ENCODE measurements at places on chromosomes 11 and 22.

DNA sequence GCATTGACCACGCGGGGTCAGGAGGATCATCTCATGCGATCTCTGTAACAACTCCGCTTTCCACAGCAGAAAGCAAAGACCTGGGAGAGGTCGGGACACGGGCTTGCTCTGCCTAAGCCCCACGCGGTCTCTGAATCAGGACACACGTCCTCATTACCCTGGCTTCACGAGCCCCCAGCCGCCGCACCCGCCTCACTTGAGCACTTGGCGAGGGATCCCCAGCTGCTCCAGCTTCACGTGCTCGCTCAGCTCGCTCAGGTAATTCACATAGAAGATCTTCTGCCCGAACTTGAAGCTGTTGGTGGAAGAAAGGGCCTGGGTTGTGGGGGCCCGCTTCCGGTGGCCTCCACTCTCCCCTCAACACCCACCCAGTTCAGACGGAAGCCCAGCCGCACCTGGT lies 19.6 kb downstream of the ARHGAP1 start:
- no peak for DNase-seq

DNA sequence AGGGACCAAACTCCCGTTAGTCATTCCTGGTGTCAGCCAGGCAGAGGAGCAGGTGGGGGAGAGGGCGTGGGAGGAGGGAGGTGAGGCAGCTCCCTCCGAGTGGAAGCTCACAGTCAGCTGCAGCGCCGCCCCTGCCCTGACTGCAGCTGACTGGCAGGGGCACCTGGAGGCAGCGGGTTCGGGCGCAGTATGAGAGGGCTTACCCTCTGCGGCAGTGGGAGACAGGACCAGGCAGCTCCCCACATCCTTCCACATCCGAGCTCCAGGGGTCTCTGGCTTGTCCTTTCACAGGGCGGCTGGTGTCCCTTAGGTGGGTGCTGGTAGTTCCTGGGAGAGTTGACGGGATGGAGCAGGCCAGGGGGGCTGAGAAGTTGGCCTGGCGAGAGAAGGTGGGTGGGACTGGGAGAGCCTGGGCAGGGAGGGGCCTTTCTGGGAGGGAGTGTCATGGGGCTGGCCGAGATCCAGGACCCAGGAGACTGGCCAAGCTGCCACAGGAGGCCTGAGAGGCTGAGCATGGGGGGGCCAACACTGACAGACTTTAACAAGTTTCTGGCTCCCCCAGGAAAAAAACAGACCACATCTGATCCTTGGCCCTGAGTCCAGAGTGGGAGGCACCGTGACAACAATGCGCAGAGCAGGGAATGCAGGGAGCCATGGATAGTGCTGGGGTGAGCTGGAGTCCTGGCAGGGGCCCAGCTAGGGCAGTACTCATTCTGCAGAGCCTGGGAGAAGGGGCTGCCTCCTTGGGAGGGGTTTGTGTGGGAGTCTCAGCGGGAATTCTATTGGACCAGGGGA lies 4.9 kb downstream of the ADORA2A start:
- peak; percentile 36 for DNase-seq

- DNase-seq, result no peak
These were observed 19.7 kb downstream of the MYO7A start for GRCh38 chr11:77147668-77148321.

DNA sequence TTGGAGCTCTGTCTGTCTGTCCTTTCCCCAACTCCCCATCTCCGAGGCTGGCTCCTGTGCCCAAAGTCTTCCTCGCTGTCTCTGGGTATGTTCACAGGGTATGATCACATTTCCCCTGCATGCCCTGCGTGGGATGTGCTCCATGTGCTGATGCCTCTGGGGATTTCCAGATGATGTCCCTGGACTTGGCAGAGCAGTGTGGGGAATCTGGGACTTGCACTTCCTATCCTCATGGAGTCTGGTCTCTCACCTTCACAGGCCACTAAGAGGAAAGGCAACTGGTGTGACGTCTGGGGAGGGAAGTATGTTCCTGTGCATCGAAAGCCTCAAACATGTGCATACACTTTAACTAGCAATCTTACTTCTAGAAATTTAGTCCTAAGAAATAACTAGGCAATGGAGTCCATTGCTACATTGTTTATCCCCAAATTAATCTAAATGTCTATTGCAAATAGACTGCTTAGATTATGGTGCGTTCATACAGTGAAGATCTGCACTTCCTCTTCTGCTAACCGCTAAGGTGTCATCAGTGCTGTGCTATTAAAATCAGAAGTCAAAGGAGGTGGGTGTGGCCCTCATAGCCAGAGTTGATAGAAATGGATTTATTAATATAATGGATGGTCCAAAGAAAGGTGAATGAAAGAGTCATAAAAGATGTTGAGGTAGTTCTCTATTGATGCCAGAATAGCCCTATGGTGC lies 20.8 kb downstream of the TIMP3 start:
- DNase-seq, result no peak

- no peak for DNase-seq
These were observed 19.7 kb downstream of the RAB39A start for GRCh38 chr11:107947904-107948303.

DNA sequence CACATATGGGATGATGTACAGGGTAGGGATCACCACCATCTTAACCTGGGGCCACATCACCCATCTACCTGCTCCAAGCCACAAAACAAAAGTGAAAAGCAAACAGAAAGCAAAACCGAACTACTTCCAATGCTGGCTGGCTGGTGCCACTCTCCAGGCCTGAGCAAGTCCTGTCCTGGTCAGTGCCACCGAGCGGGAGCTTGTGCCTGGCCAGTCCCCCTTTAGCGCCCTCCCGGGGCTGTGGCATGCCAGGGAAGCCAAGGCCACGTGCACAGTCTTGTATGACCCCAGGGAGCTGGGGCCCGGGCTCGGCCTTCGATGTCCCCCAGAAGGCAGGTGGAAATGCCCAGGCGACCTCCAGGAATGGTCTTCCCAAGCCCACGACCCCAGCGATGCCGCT lies 17.9 kb upstream of the NAP1L4 start:
- DNase-seq, result no peak

GRCh38 chr11:41245184-41245583 lies 214.3 kb downstream of the LRRC4C start:
- DNase-seq, result no peak

- DNase-seq, result no peak
These were observed 76.2 kb upstream of the CADM1 start for GRCh38 chr11:115580416-115580815.

- DNase-seq, result no peak
These were observed 12.2 kb downstream of the CTTN start for GRCh38 chr11:70410276-70411205.

DNA sequence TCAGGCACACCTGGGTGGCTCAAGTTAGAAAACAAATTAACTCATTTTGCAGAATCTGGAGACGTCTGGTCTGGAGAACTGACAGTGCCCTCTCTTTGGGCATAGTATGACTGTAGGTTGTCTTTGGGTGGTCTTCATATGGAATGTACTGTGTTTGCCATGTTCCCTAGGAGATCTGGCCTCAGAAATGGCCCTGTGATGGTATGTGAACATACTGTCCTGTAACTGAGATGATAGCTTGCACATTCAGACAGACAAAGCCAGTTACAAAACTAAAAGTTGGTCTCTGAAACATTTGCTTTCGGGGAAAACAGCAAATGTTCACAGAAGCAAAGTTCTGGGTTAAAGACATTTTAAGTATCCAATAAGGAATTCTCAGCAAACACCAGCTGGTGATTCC lies 29.7 kb downstream of the CD44 start:
- DNase-seq, result no peak

- no peak for DNase-seq
These were observed 32.1 kb downstream of the GDPD5 start for GRCh38 chr11:75493626-75494025.

DNA sequence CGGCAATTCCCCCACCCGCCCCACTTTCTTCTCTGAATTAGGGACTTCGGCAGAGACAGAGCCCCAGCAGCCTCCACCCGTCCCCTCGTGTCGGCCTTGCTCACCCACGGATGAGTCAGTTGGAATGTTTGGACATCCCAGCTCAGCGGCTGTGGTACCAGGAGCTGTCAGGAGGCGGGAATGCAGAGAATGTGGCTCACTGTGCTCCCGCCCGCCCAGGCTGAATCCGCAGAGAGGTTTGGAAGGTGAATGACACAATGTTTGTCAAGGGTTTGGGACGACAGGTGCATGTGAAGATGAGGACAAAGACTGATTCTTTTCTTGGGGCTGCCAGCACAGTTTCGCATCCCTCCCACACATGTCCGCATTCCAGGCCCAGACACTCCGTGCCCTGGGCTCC lies 39.6 kb downstream of the LIF start:
- peak; percentile 95 for DNase-seq

GRCh38 chr22:50674606-50675552 lies 2.3 kb downstream of the SHANK3 start:
- peak; percentile 13 for DNase-seq

DNA sequence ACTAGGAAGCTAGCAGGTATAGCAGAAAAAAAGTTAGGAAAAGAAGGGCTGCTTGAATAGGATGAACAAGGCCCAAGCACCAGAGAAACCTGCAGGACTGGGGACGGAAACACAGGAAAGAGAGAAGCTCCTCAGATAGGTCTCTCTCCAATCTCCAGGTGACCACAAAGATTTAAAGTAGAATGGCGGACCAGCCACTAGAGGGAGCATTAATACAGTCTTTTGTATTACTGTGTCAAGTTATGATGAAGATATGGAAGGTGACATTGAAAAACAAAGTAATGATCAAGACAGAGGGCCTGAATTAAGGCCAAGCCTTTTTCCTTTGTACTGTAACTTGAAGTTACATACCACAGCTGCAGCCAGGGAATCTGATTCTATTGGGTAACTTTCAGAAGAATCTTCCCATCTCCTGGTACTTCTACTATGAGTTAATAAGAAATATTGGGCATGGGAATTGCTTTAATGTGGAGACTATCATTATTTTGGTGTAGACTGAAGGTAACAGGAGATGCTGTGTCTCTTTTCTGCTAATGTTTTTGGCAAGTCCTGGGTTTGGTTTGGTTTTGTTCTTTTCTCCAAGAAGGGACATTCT lies 33.8 kb downstream of the OR2AG2 start:
- peak; percentile 30 for DNase-seq

DNA sequence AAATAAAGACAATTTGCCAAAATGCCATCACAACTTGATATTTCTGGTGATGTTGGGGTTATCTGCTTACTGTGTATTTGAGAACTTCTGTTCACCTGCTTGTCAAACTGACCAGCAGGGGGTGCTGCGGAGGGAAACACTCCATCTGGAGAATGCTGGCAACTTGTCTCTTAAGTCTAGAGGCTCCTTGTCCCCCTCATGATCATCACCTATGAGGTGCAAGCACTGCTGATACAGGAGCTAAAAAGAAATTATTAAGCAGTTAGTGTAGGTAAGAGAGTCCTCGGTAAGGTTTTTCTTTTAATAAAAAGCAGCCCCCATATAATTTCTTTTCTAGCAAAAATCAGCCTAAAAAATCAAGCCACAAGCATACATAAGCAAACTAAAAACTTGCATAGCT lies 32.7 kb upstream of the GLYATL1B start:
- peak; percentile 53 for DNase-seq

DNA sequence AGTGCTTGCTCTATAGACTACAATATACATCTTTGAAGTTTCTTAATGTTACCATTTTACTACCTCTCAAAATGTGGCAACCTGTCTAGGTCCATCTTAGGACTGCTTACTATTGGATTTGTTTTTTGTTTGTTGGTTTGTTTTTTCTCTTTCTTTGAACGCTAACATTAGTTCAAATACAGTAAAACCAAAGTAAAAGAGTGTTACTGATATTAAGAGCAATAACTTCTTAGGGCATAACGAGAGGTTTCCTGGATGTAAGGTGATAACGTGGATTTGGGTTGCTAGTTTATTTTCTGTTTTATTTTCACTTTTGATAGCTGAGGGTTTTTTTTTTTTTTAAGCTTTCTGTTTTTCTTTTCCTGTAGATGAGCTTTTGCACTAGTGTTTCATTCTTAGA lies 43.6 kb downstream of the TMEM135 start:
- no peak for DNase-seq

DNA sequence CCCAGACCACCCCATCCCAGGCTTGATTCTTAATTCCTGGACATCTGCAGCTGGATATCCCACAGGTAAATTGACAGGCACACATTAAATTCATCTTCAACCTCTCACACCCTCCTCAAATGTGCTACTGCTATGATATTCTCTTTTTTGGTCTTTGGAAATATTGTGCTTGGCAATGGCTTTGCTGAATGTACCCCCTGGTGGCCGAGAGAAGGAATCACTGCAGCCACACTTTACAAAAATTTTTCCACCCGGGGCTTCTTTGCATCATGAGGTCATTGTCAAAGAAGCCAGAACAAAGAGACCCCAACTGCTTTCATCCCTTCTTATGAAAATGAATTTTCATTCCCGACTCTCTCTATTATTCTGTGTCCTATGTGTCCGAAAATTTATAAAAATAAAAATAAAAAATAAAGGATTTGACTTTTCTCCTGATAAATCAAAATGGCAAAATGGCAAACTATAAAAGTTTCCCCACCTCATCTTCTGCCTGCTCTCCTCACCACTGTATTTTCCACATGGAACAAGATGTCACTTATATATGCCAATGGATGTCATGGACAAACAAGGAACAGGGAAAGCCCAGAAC lies 15.0 kb upstream of the CYB5R2 start:
- peak; percentile 38 for DNase-seq

DNA sequence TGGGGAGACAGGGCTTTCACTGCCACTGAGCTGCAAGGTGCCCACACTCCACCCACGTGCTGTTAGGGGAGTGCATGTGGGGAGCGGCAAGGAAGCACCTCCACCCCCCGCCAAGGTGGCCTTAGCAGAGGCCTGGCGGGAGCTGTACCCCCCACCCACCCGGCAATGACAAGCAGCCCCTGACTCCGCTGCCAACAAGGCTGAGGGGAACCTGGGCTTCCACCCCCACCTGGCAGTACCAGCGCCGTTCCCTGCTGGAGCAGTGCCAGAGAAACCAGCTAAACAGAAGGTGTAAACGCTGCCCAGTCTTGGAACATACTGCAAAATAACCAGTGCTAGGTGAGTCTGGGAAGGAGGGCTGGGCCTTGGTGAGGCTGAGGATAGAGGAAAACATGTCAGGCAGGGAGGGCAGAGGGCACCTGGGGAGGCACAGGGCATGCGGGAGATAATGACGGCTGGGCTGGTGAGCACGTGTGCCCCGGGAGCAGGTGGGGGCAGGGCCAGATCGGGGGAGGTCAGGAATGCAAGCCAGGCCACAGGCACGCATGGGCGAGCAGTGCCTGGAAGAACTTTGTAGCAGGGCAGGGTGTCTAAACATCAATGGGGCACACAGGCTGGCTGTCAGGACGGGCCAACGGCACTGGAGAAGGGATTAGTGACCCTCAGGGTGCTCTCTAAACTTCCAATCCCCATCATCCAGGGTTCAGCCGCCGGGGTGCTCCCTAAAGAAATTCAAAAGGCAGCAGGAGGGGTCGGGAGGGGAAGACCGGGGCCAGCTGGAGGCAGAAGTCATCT lies 6.6 kb downstream of the CERK start:
- peak; percentile 33 for DNase-seq

- no peak for DNase-seq
These were observed 4.9 kb downstream of the OVOL1 start for GRCh38 chr11:65791719-65792213.

GRCh38 chr11:9029422-9029821 lies 25.6 kb upstream of the NRIP3 start:
- DNase-seq, result no peak
